AG10803 (cell line): ENCODE measurements at places on chromosomes 6 and 20.

- DNase-seq: no peak
Observed at GRCh38 chr6:156651486-156651885, 125.7 kb upstream of the ARID1B start.

- DNase-seq: no peak
Observed at GRCh38 chr20:34089655-34090345, 22.2 kb downstream of the EIF2S2 start.

DNA sequence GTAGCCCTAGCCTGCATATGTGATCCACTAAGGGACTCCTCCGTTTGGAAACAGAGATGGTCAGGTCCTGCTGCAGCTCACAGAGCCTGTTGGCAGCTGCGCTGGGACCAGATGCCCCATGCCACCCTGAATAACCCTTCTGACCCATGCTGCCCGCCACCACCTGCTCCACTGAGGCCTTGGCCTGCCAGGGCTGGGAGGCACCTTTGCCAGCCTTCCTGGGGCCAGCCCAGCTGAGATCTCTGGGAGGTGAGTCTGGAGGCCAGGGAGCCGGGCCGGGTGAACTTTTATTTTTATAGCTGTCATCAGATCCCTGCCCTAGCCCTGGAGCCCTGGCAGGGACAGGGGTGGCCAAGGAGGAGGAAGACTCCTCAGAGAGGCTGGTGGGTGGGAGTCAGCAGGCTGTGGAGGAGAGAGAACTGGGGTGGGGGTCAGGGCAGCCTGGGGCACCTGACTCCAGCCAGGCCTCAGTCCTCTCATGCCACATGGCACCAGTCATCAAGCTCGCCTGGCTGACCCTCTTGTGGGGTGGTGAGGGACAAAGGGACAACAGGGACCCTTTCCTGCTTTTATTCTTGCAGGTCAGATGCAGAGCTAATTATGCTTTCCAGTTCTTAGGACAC is 10.0 kb downstream of the CEBPB start:
- DNase-seq: no peak

- DNase-seq: no peak
Observed at GRCh38 chr6:170512249-170512648, 40.9 kb downstream of the PSMB1 start.

DNA sequence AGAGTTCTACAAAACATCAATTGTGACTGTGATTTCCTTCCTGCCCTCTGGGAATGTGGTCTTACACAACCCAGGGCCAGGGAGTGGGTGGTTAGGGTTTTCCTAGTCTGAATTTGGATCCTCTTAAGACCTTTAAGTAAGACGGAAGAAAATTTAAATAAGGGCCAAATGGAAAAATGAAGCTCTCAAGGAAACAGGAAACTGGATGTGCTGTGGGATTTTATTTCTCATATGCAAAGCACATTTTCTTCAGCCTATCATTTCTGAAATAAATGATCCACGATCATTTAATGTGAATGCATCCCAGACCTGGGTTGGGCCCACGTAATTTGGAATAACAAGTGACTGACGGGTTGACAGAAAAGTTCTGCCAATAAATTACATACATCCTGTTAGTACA is 243.6 kb downstream of the CLIC5 start:
- no peak for DNase-seq

DNA sequence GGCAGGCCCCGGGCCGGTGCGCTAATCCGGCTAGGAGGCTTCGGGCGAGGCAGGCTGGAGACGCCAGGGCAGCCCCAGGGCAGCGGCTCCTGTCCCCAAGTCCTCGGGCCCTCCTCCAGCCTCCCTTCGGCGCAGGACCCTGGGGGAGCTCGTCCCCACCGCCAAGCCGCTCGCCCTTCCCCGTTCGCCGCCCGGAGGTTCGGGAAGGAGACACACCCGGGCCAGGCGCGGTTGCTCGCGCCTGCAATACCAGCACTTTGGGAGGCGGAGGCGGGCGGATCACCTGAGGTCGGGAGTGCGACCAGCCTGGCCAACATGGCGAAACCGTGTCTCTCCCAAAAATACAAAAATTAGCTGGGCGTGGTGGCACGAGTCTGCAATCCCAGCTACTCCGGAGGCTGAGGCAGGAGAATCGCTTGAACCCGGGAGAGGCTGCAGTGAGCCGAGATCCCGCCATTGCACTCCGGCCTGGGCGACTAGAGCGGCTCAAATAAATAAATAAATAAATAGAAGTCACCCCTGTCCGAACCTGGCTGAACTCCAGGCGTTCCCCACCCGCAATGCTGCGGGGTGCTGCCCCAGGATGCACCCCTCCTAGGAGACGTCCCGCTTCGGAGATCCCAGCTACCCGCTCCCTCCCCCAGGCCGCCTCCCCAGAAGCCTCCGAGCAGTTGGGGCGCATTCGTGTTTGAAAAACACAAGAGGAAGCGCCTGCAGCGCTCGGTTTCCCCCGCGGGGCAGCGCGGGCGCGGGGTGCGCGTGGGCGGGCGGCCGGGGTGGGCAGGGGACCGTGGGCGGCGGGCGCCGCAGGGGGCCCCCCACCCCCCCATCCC is 27.5 kb downstream of the SERPINB9 start:
- DNase-seq: peak; percentile 8

GRCh38 chr6:45704056-45704800 is 311.4 kb downstream of the CLIC5 start:
- peak; percentile 24 for DNase-seq

DNA sequence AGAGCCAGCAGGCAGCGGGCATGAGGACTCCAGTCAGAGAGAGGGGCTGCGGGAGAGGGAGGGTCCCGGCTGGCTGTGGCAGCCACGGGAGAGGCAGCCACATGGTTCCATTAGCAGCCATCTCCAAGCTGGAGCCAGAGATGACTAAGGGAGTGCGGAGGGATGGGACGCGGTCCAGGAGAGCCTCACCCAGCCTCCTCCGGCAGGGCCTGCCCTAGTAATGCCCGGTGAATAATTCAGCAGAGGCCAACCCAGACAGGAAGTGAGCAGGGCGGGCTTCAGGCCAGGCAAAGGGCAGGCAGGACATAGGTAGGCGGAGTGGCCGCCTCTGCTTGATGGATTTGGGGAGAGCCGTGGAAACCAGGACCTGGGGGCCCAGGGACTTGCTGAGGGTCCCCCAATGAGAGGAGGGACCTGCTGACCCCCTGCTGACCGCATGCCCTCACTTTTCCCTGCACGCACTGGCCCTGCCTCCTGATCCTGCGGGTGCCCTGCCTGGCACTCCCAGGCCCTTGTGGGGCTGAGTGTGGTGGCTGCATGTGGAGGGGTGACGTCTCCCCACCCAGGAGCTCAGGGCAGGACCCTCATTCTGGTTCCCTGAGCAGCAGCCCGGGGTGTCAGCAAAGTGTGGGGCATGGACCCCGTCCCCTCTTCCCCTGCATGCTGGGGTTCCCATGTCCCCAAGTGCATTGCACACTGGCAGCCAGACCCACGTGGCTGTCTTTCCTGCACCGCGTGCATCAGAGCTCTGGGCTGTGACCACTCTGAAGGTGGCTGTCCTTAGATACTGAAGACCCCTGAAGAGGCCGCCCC is 51.8 kb upstream of the SLCO4A1 start:
- DNase-seq: peak; percentile 75

GRCh38 chr6:41655646-41656001 is 17.4 kb downstream of the MDFI start:
- no peak for DNase-seq

DNA sequence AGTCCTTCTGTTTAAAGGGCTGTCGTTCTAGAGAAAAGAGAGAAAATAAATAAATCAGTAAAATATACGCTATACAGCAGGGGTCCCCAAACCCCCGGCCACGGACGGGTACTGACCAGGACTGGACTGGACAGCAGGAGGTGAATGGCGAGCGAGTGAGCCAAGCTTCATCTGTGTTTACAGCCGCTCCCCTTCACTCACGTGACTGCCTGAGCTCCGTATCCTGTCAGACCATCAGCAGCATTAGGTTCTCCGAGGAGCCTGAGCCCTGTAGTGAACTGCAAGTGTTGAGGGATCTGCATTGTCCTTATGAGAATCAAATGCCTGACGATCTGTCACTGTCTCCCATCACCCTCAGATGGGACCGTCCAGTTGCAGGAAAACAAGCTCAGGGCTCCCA is 76.5 kb downstream of the ZNF217 start:
- no peak for DNase-seq

DNA sequence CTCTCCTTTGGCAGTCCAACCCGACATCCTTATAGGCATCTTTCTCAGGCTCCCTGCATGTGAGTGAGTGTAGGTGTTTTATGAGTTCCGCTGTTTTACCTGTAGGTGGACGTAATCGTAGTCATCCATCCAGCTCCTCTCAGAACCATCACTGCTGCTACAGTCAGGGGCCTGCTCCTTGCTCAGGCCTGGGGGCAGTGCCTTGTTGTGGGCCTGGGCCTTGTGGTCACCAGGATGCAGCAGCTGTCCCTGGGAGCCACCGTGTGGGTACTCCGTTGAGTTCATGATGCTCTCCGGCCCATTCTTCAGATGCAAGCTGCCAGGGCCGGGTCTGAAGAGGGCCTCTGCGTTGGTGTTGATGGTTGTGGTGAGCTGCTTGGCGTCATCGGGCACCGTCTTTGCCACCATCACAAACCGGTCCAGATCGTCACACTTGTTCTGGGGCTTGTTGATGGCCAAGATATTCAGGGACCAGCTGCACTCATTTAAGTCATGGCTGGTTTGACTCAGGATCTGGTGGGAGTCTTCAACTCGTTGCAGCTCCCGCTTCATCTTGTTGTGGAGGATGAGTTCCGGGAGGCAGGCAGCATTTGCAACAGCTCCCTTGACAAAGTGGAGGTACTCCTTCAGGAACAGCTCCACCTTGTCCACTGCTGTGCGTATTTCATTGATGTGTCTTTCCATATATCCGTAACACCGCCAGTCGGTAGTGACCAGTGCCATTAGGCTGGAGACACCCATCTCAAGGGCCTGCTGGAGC is 42.4 kb downstream of the NEDD9 start:
- DNase-seq: no peak

GRCh38 chr20:14889496-14890255 is 552.3 kb upstream of the FLRT3 start:
- DNase-seq: no peak

- peak; percentile 75 for DNase-seq
Observed at GRCh38 chr6:113597231-113597583, 259.9 kb upstream of the MARCKS start.

GRCh38 chr20:16707674-16708073 is 22.2 kb upstream of the SNRPB2 start:
- DNase-seq: no peak

DNA sequence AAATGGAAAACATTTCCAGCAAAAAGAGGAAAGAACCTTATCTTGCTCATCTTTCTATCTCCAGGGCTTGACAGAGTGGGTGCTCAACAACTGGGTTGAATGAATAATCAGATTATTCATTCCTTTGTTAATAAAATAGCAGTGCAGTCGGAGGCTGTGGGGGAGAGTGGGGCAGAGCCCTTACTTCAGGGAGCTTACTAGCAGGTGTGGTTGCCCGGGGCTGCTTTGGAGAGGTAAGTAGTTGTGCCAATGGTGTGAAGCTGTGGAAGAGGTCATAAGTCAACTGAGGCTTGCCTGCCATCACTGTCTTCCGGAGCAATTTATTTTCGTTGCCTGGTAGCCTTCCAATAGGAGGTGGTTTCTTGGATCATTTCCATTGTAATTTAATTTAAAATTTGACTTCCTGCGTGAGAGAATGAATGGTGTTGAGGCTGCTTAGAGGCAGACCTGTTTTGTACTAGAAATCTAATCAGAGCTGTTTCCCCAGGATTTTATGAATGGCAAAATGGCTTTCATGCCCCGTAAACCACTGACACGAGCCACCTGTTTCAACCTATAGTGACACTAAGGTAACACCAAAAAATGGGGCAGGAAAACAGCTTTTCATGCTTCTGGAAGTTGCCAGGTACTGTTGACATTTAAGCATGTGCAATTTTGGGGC is 51.4 kb downstream of the ZDHHC14 start:
- DNase-seq: no peak

DNA sequence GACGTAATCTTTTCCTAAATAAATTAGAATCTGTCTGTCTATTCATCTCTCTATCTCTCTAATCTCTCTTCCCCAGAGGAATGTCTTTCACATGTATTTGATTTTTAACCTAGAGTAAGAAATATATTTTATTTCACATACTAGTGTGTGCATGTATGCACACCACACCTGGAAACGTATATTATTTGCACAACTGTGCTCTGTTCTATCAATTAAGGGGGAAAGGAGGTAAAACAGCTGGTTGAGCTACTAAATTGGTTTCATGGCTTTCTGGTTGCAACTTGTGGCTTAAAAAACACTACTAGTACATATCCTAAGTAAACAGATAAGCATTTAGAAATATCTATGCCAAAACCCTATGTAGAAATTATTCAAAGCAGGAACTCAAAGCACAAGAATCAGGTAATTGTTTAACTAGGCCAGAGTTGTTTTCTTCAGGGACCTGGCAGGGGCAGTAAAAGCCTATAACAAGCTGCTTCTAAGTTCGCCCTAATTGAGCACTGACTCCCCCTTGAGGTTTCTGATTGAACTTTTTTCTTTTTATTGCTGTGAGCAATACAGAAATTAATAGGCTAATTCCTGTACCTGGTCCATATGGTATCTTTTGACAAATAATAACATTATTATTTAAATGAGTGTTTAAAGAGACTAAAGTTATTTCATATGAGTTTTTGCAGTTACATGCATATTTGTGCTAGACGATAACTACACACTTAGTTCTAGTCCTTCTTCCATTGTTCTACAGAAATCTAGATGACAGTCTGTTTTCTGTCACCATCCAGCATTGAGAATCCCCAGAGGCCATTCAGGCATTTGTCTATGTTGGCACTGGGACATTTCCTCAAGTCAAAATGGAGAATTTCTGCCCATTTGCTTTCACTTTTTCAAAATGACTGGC is 88.6 kb downstream of the MCHR2 start:
- DNase-seq: peak; percentile 67

DNA sequence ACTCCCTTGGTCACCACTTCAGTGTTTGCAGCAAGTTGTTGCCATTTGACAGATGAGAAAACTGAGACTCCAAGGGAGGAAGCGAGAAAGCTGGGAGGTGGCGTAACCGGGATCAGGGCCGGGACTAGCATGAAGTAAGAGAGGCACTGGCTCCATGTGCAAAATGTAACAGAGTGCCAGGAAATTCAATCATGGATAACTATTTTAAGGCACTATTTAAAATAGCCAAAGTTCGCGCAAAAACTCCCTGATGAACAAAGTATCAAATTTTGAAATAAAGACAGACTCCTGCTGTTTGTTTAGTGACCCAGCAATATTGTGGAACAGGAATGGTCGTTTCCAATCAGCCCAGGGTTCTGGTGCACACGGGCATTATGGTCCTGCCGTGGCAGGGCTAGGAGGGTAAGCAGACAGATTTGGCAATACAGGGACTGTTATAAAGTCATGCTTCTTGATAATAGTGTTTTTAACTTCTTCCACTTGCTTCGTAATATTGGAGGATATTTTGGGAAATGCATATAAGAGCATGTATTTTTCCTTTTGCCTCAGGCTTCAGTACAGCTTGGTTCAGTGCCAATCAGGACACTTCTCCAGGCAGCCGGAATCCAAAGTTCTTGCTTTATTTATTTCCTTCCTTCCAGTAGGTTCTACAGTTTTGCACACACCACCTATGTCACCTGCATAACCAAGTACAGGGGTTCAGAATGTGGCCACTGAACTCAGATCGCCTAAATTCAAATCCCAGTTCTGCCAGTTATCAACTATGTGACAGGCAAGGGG is 141.6 kb downstream of the EYA2 start:
- no peak for DNase-seq

- no peak for DNase-seq
Observed at GRCh38 chr6:36685926-36686667, 7.6 kb downstream of the CDKN1A start.
